ENCODE measurements at places on chromosomes 5 and 9.

DNA sequence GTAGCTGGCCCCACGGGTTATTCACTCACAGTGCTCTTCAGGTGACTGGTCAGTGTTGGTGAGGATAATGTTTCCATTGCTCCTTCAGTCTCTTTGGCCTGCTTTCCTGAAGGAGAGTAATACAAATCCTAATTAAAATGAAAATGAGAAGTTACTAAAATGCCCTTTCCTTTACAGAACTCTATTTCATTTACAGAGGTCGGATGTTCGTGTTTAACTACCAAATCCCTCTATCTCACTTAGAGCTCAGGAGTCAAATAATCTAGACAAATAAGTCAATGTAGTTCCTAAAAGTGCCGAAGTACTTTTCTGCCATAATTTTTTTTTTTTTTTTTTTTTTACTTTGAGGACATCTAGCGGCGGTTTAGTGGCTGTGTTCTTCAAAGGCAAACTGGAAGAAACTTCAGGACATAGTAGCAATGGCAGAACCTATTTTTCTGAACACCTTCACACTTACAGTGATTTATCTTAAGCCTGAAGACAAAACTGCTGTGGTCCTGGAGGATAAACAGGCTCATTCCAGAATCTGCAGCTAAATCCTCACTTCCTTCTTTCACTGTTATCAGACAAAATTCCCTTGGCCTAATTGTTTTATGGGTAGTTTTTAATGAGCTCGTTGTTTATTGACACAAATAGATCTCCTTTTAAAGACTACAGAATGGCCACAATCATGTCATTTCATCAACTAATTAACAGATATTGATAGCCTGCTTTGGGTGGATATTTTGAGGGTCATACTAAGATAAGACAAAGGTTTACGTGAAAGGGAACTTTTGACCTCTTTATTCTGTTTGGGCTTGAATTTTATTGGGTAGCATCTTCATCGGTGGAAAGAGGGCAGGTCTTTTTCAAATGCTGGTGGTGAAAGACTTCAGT, 207.6 kb upstream of the DMRTA1 start:
- DNase-seq = no peak

DNA sequence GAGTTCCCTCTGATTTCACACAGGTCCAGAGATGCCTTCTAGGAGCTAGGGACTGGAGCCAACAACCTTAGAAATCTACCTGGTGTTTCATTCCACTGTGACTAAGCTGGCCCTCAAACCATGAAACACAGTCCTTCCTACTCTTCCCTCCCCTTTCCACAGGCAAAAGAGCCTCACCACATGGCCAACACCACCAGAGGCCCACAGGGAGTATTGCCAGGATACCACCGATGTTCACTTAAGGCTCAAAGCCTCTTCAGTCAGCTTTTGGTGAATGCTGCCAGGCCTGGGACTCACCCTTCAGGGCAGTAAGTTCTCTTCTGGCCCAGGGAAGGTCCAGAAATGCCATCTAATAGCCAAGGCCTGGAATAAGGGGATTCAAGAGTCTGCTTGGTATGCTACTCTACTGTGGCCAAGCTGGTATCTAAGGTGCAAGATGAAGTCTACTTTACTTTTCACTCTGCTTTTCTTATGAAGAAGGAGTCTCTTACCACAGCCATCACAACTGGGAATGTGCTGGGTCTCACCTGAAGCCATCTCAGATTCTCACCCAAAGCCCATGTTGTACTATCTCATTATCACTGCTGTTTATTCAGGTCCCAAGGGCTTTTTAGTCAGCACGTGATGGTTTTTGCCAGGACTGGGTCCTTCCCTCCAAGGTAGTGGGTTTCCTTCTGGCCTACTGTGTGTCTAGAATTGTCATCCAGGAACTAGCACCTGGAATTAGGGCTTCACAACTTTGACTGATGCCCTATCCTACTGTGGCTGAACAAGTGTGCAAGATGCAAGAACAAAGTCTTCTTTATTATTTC, 1018.4 kb downstream of the TAF11L14 start:
- DNase-seq = no peak

- no peak for DNase-seq
These were observed 94.2 kb downstream of the TLE4 start for GRCh38 chr9:79665931-79666330.

- no peak for DNase-seq
These were observed 27.3 kb upstream of the IL17B start for GRCh38 chr5:149406203-149406978.

DNA sequence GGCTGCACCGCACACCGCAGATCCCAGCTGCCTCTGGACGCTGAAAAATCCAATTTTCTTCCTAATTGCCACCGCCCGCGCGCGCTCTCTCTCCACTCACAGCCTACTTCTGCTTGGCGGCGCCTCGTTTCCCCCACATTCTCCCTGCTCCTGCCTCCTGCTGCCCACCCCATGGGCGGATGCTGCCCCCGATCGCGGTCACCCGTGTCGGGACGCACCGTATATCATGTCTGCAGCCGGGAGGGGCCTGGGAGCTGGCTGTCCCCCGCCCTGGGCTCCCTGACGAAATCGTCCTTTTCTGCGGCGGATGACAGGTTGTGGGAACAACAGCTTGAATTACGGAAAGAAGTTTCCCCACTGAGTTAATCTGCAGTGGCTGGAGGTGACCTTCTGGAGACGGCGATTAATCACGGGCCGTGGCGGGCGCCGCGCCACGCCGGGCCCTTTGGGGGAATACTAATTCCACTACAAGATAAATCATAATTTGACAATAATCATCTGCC, 36.3 kb upstream of the PSD2 start:
- no peak for DNase-seq

- no peak for DNase-seq
These were observed 399.1 kb upstream of the PIK3R1 start for GRCh38 chr5:67816456-67816855.

DNA sequence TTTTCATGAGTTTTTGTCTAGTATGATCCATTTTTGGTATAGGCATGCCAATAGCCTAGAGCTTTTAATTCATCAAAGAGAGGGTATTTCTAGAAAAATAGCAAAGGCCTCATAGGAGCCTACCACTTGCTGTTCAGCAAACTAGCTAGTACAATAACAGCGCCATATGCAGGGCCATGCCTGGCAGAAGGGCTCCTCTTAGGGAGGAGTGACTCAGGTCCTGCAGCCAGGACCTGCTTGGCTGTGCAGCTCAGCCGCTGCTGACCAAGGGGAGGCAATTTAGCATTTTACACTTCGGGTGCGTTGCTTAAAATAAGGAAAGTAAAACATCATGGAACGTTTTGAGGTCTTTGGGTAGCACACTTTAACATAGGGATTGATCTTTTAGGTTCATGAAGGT, 100.6 kb downstream of the TRIO start:
- no peak for DNase-seq

DNA sequence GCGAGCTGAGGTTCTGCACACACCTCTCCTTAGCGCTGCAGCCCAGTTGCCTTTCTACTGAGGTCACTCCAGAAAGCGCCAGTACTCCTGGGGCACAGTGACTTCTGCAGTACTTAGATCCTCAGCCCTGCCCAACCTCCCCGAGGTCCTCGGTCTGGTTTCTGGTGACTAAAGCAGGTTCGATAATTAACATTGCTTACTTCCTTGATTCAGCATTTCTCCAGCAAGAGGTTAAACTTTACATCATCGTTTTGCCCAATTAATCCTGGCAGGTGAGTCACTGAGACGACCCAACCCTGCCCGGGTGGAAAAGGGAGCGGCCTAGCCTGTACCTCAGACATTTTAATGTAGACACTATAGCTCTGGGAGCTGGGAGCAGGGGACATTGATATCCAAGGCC, 77.6 kb downstream of the PLAC8L1 start:
- no peak for DNase-seq

GRCh38 chr9:130058154-130058553, 4.4 kb downstream of the GPR107 start:
- DNase-seq = no peak

DNA sequence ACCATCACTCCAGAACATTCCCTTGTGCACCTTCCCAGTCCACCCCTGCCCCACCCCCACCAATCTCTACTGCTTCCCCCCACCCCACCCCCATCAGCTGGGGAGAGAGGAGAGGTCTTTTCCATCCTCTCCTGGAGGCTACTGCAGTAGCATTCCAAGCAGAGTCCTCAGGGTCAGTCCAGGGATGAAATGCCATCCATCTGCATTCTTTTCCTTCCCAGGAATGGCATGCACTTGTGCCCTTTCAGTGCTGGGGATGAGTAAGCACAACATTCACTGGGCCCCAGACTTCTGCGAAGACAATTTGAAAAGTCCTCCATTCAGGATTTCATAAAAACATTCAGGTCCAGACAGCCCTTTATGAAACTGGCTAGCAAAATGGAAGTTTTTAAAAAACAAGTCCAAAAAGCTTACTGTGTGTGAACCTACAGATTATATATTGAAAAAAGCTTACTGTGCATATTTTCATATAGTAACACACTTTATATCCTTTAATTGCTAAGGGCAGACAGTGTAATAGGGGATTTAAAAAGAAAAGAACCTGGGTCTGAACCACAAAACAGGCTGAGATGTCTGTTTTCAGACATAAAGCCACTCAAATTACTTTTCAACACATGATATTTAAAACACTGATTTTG, 50.0 kb upstream of the GOLPH3 start:
- DNase-seq = no peak

GRCh38 chr9:128703616-128704355, 1.5 kb downstream of the PKN3 start:
- DNase-seq = no peak

GRCh38 chr5:156974328-156974727, 11.3 kb upstream of the TIMD4 start:
- DNase-seq = no peak

DNA sequence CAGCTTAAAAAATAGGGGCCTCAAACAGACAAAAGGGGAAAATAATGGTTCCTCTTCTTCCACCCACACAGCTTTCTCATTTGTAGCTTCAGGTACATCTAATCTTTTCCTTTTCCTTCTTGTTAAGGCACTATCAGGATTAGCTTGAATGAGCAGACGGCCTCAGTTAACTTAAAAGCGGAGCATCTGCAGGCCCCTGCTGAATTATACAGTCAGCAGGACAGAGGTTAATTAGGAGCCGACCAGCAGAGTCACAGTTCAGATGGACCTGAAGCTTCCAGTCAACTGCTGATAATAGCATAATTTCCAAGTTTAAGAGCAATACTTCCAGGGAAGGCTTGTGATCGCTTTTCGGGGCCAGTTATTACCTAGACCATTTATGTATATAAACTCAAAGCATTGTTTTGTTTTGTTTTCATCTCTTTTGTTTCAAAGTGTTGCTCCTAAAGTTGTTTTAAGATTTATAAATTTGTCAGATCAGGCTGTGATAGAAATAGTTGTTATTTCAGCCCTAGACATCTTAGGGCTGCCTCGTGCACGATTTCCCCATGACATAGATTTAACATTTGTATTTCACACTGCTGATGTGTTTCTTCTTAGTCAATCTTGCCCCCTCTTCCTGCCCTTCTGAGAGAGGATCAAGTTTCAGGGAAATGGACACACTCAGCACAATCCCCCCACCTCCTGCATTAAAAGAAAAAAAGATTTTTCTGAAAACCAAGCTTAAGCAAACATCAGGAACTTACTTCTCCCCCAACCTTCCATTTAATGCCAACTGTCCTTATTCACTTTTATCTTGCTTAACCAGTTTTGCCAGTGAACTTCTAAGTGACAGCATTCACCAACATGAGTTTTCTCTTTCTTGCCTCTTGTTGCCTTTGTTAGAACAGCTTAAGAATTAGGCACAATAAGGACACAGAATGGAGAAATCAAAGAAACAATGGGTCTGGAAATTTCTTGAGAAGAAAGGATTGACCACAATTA, 449.8 kb downstream of the ARHGEF28 start:
- DNase-seq = no peak

DNA sequence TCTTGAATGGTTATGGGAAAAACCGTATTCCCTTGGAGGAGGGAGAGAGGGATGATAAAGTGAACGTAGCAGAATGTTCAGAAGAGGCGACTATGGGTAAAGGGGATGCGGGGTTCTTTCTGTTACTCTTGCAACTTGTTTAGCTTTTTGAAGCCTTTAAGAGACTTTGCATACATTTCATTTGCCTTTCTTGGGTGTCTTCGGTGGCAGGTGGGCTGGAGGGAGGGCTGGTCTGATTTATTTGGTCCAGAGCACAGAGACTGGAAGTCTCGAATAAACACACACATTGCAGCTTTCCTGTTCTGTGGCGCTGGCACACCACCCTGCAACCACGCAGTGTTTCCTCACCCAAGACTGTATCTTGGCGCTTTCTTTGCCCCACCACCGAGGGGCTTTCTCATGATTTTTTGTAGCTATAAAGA, 23.2 kb downstream of the TTF1 start:
- DNase-seq = no peak

- DNase-seq = no peak
These were observed 11.8 kb upstream of the MRNIP start for GRCh38 chr5:179870403-179870903.

- no peak for DNase-seq
These were observed 41.4 kb upstream of the FSTL4 start for GRCh38 chr5:133653760-133654049.

- no peak for DNase-seq
These were observed 119.6 kb upstream of the RETREG1 start for GRCh38 chr5:16736158-16736995.
